ENCODE measurements at places on chromosomes 5 and 9.

DNA sequence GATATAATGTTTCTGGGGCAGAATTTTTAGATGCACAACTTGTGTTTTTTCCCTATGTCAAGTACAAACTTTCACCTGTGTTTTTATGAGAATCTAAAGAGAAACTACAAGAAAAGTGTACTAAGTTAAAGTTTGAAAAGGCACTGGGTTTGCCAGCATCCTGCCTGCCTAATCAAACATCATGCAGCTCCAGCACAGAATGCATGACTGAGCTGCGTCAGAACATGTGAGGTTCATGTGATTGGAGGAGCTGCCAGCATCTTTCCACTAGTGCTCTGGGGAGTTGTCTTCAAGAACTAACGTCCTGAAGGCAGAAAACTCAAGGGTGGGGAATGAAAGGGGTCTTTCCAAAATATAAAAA, 46.1 kb upstream of the RIC1 start:
- no peak for DNase-seq

DNA sequence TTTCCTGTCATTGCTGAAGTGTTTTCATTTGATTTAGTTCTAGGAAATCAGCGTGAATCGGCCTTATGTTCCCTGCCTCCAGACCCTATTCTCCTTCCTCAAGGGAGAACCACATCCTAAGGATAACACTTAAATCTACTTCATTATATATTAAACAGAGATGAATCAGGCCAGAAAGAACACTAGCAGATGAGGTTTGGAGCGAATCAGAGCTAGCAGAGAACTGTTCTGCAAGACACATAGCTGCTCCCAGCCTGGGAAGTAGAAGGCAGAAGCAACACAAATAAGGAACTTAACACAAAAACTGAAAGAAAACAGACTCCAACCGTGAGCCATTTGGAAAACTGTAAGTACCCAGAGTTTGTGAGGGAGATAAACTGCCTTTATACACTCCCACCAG, 718.2 kb downstream of the SEMA5A start:
- no peak for DNase-seq

DNA sequence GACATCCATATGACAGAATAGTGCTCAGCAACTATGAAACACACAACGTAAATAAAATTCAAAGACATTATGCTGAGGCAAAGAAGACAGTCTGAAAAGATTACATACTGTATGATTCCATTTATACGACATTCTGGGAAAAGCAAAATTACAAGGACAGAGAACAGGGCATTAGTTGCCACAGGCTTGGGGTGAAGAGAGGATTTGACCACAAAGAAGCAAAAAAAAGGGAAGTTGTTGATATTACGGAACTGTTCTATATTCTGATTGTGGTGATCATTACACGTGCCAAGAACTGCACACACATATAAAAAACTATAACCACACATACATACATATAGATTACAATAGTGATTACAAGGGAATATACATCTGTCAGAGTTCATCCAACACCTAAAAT, 24.1 kb downstream of the CDK5RAP2 start:
- DNase-seq, result no peak

DNA sequence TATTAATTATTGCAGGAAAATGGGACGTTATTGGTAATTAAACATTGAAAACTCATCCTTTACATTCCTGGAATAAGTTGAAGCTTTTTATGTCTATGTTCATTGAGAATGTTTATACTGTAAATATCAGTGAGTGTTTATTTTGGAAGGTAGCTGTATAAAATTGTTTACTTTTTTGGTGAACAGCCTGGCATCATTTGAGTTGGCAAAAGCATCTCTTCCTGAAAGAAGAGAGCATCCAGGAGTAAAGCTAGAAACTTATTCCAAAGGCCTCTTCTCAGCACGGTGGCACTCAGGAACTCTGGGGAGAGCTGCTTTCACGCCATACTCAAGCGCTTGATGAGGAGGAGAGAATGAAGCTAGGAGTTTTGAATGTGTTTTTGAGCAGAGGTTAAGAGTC, 79.9 kb downstream of the GAPVD1 start:
- DNase-seq, result no peak

- no peak for DNase-seq
Measured at GRCh38 chr5:76372323-76373054, 30.6 kb upstream of the IQGAP2 start.

DNA sequence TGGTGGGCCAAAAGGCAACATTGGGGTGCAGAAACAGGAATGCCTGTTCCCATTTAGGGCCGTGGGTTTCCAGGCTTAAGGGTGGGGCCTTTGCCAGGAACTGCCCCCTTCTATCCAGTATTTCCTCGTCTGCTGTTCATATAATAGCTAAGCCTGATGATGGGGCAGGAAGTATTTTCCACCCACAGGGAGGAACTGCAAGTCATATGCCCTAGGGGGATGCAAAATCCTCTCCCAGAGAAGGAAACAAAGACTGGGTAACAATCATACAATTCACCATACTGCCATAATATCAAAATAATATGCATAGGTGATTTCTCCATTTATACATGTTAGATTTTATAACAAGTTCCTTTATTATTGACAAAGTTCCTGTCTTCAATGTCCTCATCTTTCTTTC, 20.5 kb upstream of the RPS23 start:
- no peak for DNase-seq

GRCh38 chr5:121019106-121019505, 555.0 kb downstream of the PRR16 start:
- no peak for DNase-seq

GRCh38 chr5:79686799-79687198, 2.8 kb upstream of the CMYA5 start:
- DNase-seq, result no peak

DNA sequence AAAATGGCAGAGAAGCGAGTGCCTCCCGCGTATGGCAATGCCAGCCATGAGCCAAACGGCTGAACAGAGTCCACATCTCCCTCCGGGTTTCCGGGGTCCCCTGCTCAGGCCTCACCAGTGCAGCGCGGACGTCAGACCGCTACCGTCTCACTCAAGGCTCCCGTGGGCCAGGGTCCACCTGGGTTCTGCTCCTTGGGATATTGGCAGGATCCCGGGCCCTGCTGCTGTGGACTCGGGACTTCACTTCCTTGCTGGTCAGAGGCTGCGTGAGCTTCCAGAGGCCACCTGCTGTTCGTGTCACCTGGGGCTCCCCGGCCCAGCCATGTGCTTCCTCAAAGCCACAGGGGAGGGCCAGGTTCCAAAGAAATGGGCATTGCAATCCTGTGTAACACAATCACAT, 38.4 kb upstream of the CLPTM1L start:
- no peak for DNase-seq

GRCh38 chr9:92974161-92974661, 26.9 kb downstream of the FGD3 start:
- no peak for DNase-seq

DNA sequence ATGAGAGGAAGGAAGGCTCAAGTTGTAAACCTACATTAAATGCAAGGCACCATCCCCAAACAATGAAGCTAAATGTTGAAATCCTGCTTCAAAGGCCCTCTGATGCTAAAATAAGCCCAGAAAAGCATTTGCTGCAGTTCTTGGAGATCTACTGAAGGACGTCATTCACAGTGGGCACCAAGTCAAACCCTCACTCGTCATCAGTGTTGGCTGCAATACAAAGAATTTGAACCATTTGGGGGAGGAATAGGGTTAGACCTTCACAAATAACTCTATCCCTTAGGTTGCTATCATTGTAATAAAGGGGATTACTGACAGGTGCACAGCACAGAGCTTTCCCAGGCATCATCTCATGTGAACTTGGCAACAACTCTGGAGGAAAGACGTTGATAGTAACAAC, 9.3 kb upstream of the MEGF9 start:
- DNase-seq, result no peak

GRCh38 chr5:7897014-7897600, 28.2 kb downstream of the MTRR start:
- no peak for DNase-seq

- DNase-seq, result no peak
Measured at GRCh38 chr9:108972626-108973209, 38.5 kb downstream of the ABITRAM start.

DNA sequence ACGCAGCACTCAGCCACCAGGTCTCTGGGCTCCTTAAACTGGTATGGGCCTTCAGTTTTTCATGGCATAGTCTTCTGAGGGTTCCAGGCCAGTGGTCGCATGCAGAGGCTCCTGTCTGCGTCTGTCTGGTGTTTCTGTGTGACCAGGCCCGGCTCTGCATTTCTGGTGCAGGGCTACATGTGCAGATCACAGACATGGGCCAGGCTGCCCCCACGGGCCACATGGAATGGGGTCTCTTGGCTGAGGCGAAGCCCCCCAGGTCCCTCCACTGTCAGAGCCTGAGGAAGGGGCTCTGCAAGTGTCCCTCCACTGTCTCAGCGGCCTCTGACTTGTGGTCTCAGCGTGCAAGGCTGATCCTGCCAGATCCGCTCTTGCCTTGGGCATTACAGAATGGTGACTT, 15.6 kb upstream of the CARD19 start:
- no peak for DNase-seq

Measured in T-helper 22 cell (primary cell).